Liver (tissue), 10 donors: ENCODE measurements at places on chromosomes 4 and X. TPM values are rescaled to one million over a fixed set of nuclear protein-coding genes. Genes with fewer than 3 reads are reported as not detected.

- DNase-seq = no peak
- no peaks in the 10 kb centered on the region for H3K27me3 ChIP-seq
- H3K4me1 ChIP-seq = no peaks in the 10 kb centered on the region
- H3K4me3 ChIP-seq = no peak overlapping the region
- H3K27ac ChIP-seq = no peak overlapping the region
Measured at GRCh38 chrX:136608295-136608933, 39.5 kb upstream of the CD40LG start.

The GPR34 gene
- total RNA-seq = 9.0 TPM

The PLP1 gene
- 0.09 TPM for total RNA-seq

The CXorf49 gene
- not detected for total RNA-seq

The TMPRSS11F gene
- not detected for total RNA-seq

The TEX28 gene
- not detected for total RNA-seq

The SLC16A2 gene
- 10.0 TPM for total RNA-seq
